HuH-7.5 (cell line): ENCODE measurements at places on chromosomes 4 and X.

GRCh38 chr4:141501395-141501794 lies 135.0 kb upstream of the IL15 start:
- no peak for DNase-seq

DNA sequence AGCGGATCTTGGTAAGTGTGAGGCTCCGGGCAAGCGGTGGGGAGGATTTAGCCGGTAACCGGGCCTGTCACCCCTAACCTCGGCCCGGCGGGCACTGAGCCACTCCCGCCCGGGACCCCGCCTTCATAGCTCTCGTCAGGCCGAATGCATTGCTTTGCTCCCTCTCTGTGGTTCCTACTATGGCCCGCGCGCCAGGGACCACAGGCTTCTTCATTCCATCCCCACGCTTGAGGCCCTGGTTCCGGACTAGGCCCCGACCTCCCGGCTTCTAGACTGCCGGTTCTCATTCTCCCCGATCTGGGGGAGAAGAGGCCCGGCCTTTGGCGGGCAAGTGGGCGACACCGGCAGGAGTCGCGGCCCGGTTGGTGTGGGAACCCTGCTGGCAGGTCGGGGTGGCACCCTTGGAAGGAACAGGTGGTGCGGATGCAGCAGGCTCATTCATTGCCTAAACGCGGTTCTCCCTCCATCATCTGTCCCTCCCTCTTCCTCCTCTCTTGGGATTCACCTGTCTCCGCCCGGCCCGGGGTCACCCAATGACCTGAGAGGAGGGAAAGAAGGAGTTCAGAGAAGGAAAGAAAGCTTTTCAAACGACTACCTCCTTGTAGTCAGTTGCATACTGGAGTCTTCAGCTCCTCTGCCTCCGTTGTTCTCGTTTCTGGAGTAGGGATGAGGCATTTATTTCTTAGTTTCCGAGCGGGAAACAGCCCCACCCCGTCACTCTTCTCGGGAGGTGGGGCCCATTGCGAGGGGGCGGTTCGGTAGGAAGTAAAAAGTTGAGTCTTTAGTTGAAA lies at the start of gene NDUFC1:
Gene NDUFC1, minus strand, starts transcription at position 657 of the 791 bp plus-strand sequence. CDS start 6,679 bp downstream, outside the sequence.
- peak; percentile 48 for DNase-seq

- DNase-seq, result peak; percentile 13
Observed at GRCh38 chrX:2689773-2690666, 1.1 kb upstream of the CD99 start.

DNA sequence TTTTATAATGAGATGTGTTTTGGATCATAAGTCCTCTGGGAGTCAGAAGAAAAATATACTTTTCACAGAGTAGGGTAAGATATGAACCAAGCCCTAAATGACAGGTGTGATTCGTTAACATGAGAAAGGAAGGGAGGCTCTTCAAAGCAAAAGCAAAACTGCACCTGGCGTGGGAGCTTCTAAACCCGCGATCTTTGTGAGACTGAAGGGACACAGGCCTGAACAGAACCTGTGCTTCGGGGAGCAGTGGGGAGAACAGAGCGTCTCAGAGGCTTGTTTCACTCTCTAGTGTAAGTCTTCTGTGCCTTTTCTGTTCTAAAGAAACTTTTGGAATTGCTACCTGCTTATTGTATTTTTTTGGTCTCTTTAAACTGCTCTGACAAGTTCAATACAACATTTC lies 30.2 kb upstream of the CYP4V2 start:
- DNase-seq, result no peak

DNA sequence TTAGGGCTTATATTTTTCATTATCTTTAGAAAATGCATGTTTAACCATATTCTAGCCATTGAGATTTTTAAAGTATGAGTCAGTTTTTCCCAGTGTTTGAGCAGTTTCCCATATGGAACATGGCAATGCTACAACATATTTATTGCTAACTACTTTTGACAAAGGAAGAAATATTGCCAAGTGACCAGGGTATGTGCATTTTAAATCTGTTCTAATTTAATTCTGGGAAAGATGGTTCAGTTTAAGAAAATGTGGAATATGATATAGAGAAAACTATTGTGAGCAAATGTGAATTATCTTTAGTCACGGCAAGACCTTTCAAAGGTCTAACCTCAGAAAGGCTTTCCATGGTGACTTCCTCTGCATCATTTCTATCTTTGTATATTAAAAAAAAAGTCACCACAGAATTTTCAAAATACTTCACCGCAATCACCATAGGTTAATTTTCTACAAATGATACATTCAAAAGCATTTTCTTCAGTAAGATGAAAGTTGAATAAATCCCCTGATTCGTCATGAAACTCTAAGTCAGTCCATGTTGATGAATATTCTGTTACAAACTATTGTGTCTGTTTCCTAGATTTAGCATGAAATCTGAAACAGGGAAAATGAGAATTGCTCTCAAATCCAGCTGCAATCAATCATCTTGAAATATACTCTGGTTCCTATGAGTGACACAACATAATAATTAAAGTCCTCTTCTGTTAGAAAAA lies 2349.0 kb upstream of the TENM3 start:
- no peak for DNase-seq

DNA sequence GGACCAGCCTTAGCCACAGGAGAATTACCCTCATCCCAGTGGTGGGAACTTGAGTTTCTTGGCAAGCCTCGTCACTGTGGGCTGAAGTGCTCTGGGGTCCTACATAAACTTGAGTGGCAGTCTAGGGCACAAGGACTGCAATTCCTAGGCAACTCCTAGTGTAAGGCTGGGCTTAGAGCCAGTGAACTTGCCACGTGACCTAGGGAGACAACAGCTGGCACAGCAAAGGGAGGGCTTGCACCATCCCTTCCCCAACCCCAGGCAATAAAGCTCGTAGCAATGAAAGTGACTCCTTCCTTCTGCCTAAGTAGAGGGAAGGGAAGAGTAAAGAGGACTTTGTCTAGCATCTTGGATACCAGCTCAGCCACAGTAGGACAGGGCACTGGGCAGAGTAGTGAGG lies 81.8 kb downstream of the TEX11 start:
- DNase-seq, result no peak

DNA sequence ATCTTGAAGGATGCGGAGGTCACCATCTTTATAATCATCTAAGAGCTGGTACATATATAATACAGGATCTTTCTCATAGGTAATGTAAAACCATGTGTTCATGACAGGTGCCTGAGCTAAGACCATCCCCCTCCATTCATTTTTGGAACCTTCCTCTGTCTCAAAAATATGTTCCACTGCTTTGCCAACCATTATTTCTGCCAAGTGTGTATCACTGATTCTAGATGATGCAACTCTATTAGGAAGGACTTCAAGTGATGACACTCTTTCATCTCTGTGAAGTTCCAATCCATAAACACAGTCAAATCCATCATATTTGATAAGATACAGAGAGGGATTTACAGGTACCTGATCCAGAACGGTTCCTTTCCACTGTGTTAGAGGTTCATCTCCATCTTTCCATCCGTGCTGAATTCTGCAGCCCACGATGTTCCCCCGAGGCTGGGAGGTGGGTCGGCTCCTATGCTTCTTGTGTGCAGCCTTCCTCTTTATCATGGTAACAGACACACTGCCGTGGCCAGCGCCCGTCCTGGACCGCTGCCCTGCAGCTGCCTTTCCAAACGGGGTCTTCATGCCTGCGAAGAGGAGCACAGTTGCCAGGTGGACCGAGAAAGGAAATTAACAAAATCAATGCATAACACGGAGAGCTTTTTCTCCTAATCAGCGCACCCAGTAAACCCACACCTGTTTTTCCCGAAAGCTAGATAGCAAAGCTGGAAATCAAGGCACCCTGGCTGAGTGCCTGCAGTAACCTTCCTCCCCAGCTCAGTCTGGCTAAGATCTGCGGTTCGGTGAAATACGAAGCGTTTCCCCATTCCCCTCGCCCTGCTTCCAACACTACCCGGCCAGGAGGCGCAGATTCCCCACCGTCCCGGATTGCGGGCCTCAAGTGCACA lies 718 bp downstream of the SPIN3 start:
- no peak for DNase-seq

DNA sequence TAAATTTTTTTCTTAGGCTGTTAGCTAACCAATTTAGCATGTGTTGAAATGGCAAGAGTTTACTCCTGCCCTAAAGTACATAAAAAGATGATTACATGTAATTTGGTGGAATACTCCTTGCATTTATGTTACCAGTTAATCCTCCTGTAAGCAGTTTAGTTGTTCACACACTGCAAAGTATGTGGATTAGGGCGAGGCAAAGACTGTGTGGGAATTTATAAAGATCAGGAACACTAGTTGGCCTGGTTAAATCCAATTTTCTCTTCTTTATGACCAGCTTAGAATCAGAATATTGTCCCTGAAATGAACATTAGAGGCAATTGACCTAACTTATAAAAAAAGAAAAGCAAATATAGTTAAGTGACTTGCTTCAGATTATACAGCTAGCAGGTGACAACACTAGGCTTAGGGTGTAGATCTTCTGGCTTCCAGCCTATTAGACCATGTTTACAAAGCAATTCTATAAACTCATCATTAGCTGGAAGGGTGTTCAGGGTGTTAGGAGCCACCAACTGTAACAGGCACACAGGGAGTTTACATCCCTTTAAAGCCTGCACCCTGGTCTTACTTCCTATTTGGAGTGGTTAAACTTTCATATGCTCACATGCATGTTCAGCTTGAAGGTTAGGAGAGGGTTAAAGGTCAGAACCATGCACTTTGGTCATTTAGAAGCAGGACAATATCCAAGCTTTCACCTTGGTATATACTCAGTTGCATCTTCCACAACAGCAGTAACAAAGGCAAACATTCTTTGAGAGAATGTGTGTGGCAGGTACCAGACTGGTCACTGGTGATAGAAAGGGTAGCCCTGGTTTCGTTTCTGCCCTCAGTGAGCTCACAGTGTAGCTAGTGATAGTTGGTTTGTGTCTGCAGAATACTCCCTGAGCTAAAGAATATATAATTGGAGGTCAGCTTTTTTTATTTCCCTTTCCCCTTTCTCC lies 72.6 kb downstream of the GC start:
- no peak for DNase-seq

GRCh38 chrX:20455001-20455400 lies 188.3 kb upstream of the RPS6KA3 start:
- DNase-seq, result no peak

GRCh38 chr4:81783558-81783957 lies 311.9 kb upstream of the RASGEF1B start:
- DNase-seq, result no peak

GRCh38 chr4:104472766-104473165 lies 21.9 kb downstream of the CXXC4 start:
- DNase-seq, result no peak

DNA sequence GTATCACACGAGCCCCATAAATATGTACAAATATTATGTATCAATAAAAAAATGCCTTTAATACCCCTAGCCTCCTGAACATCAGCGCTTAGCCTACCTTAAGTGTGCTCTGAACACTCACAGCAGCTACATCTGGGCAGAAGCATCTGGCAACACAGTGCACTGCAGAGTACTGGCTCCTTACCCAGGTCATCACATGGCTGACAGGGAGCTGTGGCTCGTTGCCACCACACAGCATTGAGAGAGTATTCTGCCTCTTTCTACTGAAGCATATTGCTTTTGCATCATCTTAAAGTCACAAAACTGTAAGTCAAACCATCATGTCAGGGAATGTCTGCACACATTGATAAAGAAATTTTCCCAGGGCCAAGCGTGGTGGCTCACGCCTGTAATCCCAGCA lies 55.2 kb downstream of the TRIML1 start:
- DNase-seq, result no peak

- no peak for DNase-seq
Observed at GRCh38 chrX:17529151-17529745, 154.2 kb downstream of the NHS start.
